Natural killer cell treated with Interleukin-12 subunit alpha and Interleukin-12 subunit beta and Interleukin-15 and Interleukin-18, amount 100 ng/mL, for 72 hours (primary cell): ENCODE measurements at places on chromosomes 6 and 20.

DNA sequence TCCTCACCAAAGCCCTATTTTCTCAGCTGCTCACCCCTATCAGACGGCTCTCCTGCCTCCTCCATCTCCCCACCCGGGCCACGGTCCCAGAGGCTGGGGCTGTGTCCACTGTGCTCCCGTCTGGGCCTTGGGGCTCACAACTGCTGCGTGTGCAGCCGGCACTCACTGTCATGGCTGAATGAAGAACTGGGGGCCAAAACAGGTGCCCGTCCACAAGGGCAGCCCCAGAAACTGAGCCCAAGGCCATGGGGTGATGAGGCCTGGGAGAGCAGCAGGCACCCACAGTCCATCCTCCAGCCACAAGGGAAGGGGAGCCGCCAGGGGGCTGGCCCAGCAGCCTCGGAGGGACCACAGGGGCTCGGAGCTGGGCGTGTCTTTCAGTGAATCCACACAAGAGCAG lies 159.5 kb downstream of the DLL1 start:
- DNase-seq, result no peak

GRCh38 chr6:149185799-149186357 lies 131.6 kb upstream of the TAB2 start:
- DNase-seq, result no peak

DNA sequence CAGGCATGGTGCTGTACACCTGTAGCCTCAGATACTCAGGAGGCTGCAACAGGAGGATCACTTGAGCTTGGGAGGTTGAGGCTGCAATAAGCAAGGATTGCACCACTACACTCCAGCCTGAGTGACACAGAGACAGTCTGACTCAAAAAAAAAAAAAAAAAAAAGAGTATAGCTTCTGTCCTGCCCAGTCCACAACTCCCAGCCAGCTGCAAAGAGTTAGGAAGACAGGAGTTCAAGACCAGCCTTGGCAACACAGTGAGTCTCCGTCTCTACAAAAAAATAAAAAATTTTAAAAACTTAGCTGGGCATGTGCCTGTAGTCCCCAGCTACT lies 28.3 kb upstream of the TLDC2 start:
- DNase-seq, result no peak

DNA sequence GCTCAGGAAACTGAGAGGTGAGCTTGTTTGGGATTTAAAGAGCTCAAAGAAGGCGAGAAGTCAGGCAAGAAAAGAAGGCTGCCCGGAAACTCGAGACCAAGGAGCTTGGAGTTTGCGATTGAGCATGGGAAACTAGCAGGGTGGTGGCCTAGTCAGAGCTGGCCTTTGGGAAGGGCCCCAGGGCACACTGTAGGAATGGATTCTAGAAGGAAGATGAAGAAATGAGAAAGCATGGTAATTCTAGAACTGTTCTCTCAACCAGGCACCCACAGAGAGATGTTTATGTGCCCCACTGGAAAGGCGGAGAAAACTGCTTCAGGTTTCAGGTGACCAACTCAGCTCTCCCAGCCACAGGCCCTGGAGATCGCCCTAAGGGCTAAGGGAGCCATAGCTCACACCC lies 126.2 kb downstream of the FOXO3 start:
- DNase-seq, result no peak

DNA sequence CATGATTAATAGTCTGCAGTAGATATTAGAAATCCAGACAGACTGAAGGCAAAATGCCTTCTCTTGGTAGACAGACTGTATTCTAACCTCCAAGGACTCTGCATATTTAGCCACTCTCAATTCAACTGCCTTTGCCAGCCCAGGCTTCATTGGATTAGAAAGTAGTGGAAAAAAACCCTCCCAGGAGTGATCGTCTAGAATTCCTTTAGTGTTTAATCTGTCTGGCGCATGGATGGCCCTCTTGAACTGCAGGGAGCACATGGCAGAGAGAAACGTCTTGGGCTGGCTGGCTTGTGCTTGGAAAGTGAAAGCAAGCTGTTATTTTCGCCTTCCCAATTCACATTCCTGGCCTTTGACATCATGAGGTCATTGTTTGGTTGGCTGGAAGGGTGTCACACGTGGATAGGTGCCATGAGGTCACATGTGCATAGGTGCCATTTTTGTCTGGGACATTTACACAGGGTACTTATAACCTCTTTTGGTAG lies 30.9 kb upstream of the NEDD9 start:
- no peak for DNase-seq

- DNase-seq, result no peak
These were observed 7.7 kb upstream of the CAP2 start for GRCh38 chr6:17385660-17386059.

DNA sequence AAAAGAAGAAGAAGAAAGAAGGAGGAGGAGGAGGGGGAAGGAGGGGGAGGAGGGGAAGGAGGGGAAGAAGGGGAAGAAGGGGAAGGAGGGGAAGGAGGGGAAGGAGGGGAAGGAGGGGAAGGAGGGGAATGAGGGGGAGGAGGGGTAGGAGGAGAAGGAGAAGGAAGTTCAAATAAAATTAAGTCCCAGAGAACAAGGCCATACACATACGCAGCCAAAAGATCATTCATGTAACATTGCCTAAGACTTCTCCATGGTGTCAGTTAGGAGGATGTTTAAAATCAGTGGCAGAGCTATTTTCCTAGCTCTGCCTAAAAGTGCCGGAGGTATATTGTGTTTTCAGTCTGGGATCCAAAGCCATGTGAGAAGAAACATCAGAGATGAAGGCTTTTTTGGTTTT lies 75.8 kb downstream of the PLCB4 start:
- DNase-seq, result no peak

- DNase-seq, result no peak
These were observed 17.9 kb upstream of the PNPLA1 start for GRCh38 chr6:36252005-36252404.

GRCh38 chr20:44832724-44833123 lies 22.4 kb upstream of the RIMS4 start:
- no peak for DNase-seq

DNA sequence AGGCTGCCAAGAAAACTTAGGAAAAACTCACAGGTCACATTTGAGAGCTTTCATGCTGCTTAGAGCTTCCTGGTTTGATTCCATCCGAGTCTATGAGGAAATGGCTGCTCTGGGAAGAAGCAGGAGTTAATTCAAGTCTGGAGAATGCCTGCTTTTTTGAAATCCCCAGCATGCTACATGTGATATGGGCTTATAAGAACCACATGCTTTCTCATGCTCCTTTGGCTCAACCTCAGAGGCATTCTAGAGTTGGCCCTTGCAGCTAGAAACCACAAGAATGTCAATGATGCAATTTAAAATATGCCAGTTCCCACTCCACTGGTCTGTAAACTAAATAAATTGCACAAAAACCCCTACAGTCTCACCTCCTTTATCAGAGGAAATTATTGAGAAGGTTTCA lies 142.9 kb upstream of the OLIG3 start:
- DNase-seq, result no peak

DNA sequence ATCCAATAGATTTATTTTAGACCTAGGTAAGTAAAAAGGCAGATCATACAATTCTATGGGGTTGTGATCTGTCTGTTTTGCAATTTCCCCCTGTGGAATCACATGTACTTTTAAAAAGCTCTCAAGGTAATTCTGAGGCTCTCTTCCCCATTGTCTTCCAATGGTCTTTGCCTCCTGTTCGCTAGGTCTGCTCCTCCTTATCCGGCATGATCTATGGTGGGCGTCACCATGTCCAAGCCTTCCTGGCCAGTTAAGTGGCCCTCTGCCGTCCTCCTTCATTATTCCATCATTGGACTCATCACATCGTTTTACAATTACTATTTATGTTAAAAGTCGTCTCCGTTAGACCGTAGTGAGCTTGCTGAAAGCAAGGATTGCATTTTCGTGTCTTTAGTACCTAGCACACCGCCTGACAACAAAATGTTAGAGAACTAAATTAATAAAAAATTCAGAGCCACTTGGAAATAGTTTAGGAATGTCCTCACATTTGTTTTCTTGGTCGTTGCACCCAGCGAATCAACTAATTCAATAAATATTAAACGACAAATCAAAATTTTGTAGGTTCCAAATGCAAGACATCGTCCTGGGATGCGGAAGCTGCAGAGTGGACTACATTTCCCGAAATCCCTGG lies 2.2 kb upstream of the STXBP5 start:
- no peak for DNase-seq

DNA sequence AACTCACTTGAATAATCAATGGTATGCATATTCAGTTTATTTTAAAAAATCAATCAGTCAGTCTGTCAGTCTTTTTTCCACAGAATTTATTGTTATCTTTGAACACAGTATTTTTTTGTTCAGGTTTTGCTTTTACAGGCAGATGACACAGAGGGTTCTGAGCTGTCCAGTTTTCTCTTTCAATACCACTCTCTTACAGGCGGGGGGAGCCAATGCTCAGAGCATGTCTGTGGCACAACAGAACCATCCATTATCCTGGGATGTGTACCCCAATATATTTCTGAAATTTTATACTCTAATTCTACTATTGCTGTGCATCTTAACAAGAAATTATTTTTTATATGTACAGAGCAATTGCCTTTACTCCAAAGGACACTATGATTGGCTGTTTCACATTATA lies 21.2 kb downstream of the ROS1 start:
- no peak for DNase-seq

- no peak for DNase-seq
These were observed 12.3 kb downstream of the DYNLT2 start for GRCh38 chr6:169738976-169739529.

DNA sequence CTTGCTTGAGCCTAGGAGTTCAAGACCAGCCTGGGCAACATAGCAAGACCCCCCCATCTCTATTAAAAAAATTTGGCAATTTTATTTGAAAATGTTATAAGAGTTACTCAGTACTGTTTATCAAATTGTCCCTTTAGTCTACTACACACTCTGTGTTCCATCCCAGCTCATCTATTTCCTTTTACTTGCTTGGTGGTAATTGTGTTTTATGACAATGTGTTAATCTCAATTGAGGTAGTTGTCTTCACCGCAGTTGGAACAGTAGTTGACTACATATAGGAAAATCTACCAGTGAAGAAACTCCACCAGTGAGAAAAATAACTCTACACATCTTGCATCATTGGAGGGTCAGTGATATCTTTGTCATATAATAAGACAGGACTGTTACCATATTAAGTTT lies 8.0 kb downstream of the NCOA3 start:
- no peak for DNase-seq

GRCh38 chr20:47762699-47763268 lies 22.5 kb downstream of the SULF2 start:
- no peak for DNase-seq
